ENCODE measurements at places on chromosomes 6 and 20.

DNA sequence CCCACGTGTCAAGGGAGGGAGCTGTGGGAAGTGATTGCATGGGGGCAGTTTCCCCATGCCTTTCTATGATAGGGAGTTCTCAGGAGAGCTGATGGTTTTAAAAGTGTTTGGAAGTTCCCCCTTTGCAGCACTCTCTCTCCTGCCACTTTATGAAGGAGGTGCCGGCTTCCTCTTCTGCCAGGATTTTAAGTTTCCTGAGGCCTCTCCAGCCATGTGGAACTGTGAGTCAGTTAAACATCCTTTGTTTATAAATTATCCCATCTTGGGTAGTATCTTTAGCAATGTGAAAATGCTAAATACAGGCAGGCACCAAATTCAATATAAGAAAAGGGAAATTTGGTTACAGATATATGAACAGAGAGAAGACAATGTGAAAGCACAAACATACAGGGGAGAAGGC, 96.4 kb upstream of the EPHA7 start:
- no peak for DNase-seq

- DNase-seq, result no peak
These were observed 40.5 kb downstream of the HLA-F start for GRCh38 chr6:29763491-29764289.

DNA sequence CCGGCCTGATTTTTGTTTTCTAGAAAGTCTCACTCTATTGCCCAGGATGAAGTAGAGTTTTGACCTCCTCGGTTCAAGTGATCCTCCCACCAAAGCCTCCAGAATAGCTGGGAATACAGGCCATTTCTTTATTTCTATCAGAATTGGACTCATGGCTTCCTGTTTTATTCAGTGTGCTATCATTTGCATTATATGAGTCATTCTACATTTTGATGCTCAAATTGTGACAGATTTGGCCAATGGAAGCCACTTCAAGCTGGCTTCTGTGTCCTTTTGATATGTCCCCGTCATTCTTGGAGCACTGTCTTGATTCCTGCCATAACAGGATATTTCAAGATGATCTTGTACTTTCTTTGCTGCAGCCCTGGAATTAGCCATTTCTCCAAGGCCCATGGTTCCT, 75.1 kb downstream of the CNBD2 start:
- no peak for DNase-seq

DNA sequence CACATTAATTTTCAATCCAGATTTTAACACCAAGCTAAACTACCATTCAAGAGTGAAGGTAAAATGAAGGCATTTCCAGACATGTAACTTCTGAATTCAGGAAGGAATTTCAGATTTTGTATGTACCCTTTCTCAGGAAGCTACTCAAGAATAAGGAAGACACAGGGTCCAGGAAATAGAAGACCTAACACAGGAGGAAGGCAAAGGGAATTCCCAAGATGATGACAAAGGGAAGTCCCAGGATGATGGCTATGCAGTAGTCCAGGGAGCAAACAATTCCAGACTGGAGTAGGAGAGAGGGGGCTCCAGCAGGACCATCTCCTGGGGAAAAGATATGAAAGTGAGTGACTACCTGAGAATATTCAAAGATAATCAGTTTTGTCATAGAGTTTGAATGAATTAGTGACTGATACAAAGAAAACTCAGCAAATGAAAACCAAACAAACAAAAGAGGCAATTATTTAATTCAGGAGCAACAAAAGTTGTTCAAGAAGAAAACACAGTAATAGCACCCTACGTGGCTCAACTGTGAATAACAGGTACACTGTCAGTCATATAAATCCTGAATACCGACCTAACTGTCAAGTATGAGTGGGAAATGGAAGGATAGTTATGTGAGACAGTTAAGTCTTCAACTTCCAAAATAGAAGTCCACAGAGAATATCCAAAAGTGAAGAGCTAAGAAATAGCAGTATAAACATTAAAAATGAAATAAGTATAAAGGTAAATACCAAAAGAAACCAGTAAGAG, 4.0 kb downstream of the RNF24 start:
- DNase-seq, result no peak

DNA sequence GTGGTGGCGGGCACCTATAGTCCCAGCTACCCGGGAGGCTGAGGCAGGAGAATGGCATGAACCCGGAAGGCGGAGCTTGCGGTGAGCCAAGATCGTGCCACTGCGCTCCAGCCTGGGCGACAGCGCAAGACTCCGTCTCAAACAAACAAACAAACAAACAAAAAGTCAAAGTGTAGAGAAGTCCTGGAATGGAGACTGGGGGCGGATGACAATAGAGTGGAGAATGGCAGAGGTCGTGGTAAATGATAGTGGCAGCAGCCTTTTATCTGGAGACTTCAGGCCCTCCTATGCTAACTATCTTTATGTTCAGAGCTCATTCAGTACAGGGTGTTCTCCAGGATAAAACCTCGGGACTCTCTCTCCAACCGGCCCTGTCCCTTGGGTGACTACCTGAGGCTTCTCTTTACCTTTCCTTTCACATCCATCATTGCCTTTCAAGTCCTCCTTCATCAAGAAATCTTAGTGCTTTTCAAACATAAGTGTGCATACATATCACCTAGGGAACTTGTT, 1.4 kb upstream of the FKBPL start:
- DNase-seq, result no peak

DNA sequence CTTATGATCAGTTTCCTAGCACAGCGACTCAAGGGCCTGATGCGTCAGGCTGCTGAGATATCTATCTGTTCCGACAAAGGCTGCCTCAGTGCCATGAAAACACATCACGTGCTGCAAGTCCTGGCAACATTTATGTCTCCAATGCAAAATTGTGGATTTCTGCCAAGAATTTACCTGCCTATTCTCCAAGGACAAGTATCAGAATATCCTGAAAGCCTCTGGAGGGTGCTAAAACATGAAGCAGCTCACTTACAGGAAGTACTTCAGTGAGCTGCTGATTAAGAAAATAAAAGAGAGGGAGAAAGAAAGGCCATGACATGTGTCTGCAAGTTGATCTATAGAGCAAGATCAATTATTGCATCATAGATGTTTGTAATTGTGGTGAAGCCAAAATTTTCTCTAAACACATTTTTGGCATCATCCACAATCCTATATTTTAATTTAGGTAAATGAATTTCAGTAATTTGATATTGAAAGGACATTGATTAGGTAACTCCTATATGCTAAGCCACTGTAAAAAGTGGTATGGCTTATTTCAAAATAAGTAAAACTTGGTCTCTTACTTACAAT, 25.8 kb upstream of the TPBG start:
- no peak for DNase-seq

DNA sequence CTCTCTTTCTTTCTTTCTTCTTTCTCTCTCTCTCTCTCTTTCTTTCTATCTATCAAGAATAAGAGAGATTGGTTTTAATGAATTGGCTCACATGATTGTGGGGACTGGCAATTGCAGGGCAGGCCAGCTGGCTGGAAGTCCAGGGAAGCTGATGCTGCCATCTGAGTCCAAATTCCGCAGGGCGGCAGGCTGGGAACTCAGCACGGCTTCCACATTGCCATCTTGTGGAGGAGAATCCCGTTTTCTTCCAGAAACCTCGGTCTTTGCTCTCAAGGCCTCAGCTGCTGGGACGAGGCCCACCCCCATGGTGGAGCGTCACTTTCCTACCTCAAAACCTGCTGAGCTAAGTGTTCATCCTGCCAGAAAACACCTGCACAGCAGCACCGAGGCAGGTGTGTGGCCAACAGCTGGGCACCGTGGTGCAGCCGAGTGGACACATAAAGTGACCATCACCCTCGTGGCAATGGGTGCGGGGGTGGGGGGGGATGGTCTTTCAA, 58.8 kb upstream of the SLCO4A1 start:
- DNase-seq, result no peak

DNA sequence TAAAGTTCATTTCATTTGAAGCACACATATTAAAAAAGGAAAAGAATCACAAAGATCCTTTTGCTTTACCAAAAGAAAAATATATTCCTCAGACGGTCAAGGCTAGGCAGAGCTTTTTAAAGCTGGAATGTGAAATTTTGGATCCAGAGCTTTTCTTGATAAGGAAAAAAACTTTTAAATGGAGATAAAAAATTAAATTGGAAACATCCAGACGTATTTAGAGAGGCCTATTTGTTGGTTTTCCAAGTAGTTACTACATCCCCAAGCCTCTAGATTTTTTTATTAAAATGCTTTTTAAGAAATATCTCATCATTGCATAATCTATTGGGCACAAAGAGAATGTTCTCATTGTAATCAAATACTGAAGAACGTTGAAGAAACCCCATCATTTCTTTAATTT, 385.7 kb upstream of the CITED2 start:
- no peak for DNase-seq

- DNase-seq, result peak; percentile 67
These were observed 3.3 kb downstream of the KCNS1 start for GRCh38 chr20:45097485-45098102.

GRCh38 chr6:33696548-33697518, 14.7 kb downstream of the UQCC2 start:
- no peak for DNase-seq

DNA sequence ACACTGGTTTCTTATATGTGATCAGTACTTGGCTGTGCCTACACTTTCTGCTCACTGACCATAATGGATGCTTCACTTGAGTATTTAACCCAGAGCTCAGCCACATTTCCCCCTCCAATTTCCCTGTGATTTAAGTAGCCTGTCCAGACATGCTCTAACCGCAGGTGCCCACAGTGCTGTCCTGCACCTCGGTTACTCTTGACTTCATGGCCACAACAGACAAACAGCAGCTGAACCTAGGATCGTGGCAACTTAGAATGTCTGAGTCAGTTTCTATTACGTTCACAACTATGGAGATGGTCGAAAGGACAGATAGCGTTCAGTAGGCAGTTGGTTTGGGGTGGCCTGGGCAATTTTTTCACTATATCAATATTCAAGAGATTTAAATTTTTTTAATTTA, 306.9 kb upstream of the SGK1 start:
- no peak for DNase-seq

DNA sequence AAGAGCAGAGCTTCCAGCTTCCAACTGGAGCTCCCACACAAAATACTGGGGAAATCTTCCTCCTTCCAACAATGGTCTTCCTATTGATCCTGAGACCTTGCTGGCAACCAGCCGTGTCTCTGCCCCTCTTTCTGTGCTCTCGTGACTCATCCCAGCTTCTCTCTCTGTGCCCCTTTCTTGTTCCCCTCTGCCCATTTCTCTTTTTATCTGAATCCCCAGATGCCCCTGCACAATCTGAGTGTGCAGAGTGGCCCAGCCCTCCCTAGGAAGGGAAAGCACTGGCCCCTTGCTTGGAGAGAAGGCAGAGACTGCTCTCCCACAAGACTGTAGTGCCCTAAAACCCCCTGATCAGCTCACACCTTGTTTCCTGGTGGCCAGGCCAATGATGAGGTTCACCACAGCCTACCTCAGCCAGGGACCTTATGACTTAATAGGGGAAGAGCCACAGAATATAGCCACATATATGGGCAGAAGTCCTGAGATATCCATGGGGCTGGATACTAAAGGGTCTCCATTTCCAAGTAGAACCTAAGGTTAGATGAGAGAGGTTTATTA, 23.1 kb upstream of the MAS1L start:
- DNase-seq, result no peak

GRCh38 chr20:32110173-32110704, 725 bp downstream of the TM9SF4 start:
- DNase-seq, result no peak

DNA sequence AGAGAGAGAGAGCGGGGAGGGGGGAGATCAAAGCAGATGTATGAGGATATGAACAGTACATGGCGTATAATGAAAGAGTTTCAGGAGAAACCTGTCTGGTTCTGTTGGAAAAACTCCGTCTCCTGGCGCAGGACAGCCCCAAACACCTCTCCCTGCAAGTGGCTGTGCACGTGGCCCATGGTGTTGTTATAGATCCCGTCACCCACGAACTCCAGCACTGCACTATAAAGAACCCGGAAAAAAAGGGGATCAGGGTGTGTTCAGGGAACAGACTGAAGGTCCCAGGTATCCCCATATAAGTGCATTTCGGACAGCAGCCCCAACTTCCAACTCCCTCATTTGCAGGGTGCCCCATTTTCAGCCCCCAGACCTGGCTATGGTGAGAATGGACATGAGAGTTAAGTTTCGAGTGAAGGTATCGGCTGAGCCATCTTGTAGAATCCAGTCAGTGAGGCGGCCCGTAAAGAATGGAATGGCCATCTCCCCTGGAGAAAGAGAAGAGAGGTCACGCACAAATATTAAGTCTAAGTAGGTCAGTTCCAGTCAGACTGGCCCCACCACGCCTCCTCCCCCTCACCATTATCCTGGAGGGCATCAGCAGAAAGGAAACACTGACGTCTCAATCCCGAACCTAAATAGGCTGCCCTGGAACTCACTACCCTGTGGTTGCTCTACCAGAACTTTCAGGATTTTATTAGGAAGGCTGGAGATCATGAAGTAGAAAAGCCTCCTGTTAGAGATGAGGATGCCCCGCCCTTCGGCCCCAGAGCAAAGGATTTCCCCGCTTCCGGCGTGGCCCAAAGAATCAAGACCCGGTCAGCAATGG, 1.3 kb downstream of the TAP1 start:
- peak; percentile 16 for DNase-seq

DNA sequence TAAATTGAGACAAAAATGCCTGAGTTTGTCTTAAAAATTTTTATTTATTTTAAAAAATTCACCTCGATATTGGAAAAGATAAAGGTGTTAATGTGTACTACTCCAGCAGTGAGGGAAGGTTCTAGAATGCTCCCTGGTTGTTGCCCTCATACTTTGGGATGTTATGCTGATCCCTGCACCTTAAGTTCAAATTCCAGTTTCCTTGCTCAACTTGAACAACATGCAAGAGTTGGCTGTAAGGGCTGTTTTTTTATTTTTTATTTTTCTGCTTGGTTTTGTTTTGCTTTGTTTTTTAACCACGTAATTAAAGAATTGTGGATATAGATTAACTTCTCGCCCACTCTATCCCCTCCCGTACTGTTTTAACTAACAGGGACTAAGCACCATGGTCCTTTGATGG, 158.7 kb upstream of the CITED2 start:
- DNase-seq, result no peak

DNA sequence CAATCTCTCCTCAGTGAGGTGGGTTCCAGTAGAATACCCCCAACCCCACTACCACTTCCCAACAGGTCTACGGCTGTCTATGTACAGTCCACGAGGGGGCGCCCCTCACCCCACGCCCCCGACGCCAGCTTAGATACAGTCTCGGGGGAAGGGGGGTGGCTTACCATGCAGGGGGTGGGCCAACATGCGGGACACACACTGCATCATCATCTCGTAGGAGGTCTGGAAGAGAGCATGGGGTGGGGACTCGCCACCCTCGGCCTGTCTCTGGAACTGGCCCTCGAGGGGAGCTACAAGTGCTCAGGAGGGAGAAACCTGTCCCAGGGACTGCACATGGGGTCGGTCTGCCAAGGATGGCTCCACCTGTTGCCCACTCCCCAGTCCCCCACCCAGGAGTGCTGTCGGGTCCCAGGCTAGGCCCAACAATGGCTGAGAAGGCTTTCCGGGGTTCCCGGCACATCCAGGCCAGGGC, 8.5 kb downstream of the MTCH1 start:
- DNase-seq, result no peak

Measured in eye (tissue), 1 donor.